ENCODE measurements at places on chromosomes 3 and 15.

DNA sequence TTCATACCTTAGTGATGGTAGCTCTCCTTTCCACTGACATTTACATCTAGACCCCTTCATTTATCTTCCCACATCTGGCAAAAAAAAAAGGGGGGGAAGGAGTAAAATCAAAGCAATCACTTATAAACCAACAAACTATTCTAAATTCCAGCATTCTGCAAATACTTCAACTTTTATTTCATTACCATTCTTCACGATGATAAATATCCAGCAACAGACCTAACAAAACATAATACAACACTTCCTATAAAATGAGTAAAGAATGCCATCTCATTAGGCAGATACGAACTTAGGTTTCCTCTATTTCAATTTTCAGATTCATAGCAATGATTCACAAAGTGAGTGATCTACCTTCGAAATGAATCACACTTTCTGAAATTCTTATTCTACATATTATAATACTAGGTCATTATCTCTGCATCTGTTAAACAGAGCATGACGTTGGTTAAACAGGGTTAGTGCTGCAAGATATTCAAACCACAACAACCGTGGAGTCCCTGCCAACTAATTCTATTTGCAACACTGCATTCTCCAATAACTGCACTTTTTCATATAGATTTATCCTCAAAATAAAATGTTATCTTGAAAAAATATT is at the start of gene LRRFIP2:
LRRFIP2 (minus strand) TSS at position 51 of the 595 bp plus-strand sequence. CDS start 25,599 bp downstream, outside the sequence.
- no peak for DNase-seq

- DNase-seq, result no peak
These were observed 8.3 kb upstream of the RORA start for GRCh38 chr15:61237400-61237799.

- DNase-seq, result no peak
These were observed 34.1 kb upstream of the KLHL25 start for GRCh38 chr15:85828874-85829273.

DNA sequence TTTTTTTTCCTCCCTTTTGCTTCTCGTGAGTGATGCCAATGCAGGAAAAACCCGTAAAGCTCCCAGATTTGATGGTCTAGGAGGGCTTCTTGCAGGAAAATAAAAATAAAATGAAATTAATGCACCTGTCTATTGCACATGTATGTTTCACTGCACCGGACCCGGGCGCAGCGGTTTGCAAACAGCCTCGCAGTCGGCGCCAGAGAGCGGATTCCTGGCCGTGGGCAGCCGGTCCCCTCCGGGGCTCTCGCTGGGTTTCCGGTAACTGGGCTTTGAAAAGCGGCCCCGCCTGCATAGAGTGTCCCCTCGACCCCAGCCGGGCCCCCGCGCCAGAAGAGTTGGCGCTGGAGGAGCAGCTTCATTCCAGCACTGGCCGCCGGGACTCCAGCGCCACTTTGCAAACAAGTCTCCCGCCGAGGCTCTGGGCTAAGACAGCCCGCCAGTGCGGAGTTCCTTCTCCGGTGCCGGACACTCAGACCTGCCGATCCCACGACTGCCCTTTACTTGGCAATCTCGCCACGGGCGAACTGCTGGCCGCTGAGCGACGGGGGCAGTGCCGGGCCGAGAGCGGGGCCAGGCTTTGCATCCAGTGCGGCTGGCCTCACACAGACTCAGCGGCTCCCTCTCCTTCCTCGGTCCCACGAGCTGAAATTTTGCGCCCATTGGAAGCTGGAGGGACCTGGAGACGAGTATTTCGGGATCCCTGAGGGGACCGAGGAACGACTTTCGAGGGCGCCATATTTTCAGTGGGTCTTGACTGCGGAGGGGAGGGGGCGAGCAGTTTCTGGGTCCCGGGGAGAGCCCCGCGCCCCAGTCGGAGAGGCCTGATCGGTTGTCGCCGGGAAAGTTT is 225.9 kb upstream of the C2CD4B start:
- no peak for DNase-seq

DNA sequence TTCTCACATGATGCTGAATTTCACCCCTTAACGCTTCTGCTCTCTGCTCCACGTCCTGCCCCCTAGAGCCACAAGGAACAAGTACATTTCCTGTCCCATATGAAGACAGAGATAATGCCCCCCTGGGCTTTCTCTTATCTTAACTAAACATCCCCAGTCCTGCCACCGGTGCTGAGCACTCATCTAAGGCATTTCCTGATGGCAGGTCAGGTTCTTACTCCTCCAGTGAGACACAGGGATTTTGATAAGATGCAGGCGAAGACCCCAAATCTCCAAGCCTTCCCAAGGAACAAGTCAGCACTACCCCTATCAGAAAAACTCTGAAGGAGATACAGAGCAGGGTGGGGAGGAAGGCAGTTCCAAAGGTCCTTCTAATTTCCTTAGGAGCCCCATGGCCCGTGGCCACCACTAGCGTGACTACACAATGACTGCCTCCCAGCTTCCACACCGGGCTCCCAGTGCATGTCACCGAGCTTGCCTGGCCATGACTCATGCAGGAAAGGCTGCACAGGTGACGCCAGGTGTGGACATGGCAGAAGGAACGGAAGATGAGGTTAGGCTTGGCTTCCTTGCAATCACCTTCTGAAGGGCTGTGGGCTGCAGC is 152.9 kb downstream of the XXYLT1 start:
- no peak for DNase-seq

DNA sequence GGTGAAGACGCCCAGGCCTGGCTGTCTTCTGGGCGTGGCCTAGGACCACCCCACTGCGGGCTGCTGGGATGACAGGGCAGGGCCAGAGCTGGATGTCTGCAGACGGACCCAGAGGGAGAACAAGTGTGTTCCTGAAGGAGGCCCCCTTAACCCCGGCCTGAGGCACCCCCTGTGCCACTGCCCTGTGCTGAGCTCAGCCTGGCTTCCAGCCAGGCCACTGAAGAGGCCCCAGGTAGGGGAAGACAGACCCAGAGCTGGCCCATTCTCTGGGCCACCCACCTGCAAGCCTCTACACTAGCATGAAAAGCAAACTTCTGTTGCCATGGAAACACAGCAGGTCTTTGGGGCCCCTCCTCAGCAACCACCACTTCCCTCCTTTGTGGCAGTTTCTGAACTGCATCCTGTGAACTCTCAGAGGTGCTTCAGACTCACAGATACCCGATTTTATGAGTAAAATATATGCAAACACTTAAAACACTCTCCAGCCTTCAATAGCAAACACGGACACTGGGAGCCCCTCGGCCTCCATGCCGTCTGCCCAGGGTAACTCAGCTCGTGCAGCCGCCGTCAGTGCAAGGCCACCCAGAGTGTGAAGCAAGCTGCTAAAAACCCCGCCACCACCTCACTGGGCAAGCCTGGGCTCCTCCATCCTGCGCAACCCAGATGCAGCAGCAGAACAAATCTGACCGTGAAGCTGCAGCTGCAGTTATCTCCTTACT is 42.5 kb downstream of the CMTM6 start:
- DNase-seq, result peak; percentile 56

GRCh38 chr3:16824081-16824696 is 60.6 kb upstream of the PLCL2 start:
- no peak for DNase-seq

GRCh38 chr3:150540991-150541390 is 5.3 kb downstream of the SERP1 start:
- no peak for DNase-seq

- no peak for DNase-seq
These were observed 65.9 kb downstream of the POLR2M start for GRCh38 chr15:57772223-57772957.

GRCh38 chr3:111895071-111895470 is 36.0 kb downstream of the PHLDB2 start:
- DNase-seq, result peak; percentile 7

GRCh38 chr3:25855266-25855784 is 65.4 kb downstream of the OXSM start:
- no peak for DNase-seq

DNA sequence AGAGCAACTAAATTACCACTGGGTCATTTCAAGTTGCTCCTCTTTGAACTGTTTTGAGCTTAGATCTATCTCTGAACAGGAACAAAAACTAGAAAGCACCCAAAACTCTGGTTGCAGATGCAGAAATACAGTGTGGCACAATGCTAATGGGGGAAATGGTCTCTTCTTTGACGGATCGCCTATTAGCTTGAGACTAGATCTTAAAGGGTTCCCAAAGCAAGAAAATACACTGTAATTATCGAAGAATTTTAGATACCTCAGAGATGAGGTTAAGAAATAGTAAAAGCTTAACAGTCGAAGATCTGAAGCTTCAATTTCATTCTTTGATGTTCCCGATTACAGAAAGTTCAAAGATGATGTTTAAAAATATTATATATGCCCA is 818 bp downstream of the PPP1R2 start:
- no peak for DNase-seq

DNA sequence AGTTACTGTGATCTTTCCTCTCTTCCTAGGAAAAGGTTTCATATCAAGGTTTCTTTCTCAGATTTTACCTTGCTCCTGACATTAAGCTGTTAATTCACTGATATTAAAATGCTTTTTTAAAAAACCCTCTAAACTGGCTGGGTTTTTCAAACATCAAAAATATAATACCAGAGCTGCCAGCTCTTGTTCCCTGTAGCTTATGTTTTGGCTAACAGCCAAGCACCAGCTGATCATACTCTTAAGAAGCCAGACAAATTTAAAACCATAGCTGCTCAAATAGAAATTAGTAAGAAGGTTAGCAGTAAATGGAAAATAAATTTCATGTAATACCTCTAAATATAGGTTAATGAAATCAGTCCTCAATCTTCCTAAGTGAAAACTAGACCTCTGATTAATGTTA is 657.5 kb downstream of the GRM7 start:
- DNase-seq, result no peak

GRCh38 chr15:43903864-43904290 is 77.1 kb downstream of the WDR76 start:
- peak; percentile 16 for DNase-seq

- no peak for DNase-seq
These were observed 166.6 kb upstream of the PDZRN3 start for GRCh38 chr3:73791356-73791755.

DNA sequence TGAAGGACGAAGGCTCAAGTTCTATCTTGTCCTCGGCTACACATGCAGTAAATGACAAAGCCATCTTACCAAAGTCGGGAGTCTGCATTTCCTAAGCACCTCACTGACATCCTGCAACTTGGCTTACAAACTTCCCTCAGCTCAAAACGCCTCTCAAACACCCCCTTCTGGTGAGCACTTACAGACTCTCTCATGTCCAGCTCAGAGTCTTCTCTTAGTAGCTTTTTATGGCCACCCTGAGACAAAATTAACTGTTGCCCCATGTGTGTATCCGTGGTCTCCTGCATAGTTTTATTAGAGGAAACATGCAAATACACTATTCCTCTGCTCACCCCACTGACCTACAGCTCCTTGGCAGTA is 819.7 kb downstream of the FHIT start:
- DNase-seq, result no peak

DNA sequence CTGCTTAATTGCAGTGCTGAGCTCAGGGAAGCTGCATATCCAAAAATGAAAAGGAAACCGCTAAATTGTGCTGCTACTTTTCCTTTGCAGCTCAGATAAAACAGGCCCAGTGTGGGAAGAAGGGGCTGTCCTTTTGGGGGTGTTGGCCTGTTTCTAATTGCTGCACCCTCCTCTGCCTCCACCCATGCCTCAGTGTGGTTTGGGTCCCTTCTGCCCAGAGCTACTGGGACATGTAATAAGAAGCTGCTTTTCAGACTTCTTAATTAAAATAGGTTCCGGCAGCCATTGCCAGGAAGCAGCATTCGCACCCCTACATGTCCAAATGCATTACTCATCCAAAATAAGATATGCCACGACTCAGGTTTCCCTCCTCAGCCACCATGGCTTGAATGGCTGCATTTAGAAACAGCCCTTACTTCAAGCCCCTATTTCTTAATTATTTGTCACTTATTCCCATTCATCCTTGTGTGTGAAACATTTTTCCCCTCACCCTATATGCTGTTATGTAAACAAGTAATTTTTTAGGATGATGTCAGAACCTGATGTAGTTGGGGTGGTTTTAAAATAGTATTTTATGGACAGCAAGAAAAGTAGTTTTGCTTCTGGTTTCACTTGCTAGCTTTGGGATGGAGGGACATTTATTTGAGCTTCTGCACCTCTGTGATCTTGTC is 235.9 kb upstream of the CTDSPL start:
- DNase-seq, result no peak

DNA sequence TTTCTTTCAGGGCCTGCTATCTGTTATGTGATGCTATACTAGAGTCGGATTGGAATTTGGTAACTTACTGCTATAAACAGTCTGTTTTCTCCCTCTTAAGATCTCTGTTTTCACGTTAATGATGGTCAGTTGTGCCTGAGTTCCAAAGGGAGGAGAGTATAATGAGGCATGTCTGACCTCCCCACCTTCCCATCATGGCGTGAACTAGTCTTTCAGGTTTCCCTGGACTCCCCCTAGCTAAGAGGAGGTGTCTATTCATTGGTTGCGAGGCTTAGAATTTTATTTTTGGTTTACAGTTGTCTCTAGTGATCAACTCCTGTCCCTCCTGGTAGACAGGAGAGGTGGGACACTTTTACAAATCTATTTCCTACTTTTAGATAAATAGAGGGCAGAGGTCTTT is 27.8 kb upstream of the PXYLP1 start:
- no peak for DNase-seq

- no peak for DNase-seq
These were observed 66.4 kb upstream of the CCNL1 start for GRCh38 chr3:157226173-157226847.

GRCh38 chr3:56862352-56863062 is 60.8 kb upstream of the ARHGEF3 start:
- DNase-seq, result no peak

DNA sequence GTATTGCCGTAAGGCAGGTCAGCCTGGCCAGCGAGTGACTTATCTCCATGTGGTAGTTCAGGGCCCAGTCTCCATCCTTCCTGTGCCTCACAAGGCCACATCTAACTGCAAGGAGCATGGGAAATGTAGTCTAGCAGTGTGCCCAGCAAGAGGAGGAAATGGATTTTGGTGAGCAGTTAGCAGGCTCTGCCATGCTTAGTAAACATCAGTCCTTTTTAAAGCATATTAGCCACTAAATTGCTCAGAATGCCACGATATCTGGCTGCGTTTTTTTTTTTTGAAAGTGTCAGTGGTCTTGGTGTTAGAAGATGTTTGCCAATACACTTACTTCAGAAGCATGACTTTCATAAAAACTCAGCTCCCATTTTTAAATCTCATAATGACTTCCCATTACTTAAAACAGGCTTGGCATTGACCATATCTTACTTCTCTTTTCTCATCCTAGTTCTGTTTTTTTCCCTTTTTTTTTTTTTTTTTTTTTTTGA is 470.2 kb upstream of the TPRG1 start:
- no peak for DNase-seq

DNA sequence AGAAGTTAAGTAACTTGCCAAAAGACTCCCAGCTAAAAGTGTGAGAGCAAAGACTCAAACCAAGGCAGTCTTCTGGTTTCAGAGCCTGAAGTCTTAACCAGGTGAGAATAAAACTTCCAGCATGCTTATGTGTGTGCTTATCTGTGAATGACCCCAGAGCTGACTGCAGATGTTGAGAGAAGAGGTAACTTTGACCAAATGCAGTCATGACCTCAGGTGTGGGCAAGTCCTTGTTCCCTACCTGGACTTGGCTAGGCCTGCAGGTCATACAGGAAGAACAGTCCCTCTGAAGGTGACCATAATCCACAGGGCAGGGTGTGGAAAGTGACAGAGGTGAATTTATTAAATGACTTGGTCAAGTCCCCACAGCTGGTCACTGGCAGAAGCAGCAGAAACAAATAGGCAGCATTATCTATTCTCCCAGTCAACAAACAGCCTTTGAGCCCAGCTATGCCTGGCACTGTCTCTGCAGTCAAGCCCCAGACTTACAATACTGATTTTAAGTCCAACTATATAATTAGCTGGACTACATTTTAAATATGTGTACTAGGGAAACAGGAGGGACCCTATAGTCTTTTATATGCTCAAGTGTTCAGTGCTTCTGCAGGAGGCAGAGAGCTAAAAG is 3.0 kb upstream of the CPEB1 start:
- DNase-seq, result no peak

- DNase-seq, result peak; percentile 20
These were observed 99.0 kb downstream of the TMCC1 start for GRCh38 chr3:129794311-129795185.
